A172 (cell line): ENCODE measurements at places on chromosomes 7 and 10.

DNA sequence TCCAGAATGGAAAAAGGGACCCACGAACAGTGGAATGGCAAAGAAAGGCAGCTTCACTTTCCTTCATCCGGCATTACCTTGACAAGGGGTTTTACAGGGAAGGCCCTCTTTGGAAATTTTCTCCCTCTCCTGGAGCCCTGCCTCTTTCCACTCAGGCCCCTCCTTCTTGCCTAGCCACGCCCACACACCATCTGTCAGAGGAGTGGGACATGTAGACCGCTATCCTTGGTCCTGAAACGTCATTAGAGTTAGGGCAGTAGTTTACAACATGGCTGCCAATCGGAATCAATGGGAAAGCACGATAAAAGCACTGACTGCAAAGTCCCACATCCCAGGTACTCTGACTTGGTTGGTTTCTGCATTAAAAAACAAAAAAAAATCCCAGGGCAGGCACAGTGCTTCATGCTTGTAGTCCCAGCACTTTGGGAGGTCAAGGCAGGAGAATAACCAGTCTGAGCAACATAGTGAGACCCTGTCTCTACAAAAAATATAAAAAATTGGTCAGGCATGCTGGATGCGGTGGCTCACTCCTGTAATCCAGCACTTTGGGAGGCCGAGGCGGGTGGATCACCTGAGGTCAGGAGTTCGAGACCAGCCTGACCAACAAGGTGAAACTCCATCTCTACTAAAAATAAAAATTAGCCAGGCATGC lies 96.4 kb downstream of the MARCHF5 start:
- peak; percentile 82 for DNase-seq

DNA sequence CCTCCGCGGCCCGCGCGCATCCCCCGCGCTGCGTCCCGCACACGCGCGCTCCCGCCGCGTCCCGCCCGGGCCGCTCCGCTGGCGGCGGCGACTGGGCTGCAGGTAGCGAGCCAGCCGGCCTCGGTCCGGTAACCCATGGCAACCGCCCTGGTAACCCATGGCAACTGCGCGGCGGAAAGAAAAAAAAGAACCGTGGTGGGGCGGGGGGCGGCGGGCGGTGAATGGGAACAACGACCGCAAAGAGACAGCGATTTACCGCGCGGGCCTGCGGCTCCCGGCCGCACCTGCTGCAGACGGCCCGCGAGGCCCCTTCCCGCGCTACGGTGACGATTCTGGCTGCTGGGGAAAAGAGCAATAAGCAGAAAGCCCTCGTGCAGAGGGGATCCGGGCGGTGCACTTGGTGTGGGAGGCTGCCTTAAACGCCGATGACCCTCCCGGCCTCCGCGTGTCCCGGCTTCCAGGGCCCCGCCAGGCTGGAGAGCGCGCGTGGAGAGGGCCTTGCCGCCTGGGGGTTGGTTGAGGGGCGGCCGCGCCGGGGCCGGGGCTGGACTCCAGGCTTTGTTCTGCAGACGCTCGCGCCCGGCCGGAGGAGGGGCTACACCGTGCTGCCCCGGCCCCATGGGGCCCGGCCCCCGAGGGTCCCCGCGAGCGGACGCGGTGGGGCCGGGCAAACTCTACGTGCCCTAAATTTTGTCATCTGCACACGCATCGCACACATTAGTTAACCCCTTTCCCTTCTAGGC lies 84.7 kb downstream of the SNX10 start:
- no peak for DNase-seq

- DNase-seq = no peak
Measured at GRCh38 chr10:106967452-106967851, 197.1 kb downstream of the SORCS1 start.

GRCh38 chr7:133919810-133920209 lies 207.3 kb upstream of the LRGUK start:
- no peak for DNase-seq

- no peak for DNase-seq
Measured at GRCh38 chr10:97517778-97518300, 19.1 kb downstream of the UBTD1 start.

GRCh38 chr7:44100458-44101302 lies 3.5 kb upstream of the AEBP1 start:
- DNase-seq = peak; percentile 62

GRCh38 chr7:1712907-1713501 lies 42.9 kb downstream of the ELFN1 start:
- no peak for DNase-seq

- DNase-seq = no peak
Measured at GRCh38 chr7:151013733-151014497, 10.4 kb downstream of the ATG9B start.

GRCh38 chr7:68420342-68421192 lies 1177.7 kb upstream of the AUTS2 start:
- no peak for DNase-seq

DNA sequence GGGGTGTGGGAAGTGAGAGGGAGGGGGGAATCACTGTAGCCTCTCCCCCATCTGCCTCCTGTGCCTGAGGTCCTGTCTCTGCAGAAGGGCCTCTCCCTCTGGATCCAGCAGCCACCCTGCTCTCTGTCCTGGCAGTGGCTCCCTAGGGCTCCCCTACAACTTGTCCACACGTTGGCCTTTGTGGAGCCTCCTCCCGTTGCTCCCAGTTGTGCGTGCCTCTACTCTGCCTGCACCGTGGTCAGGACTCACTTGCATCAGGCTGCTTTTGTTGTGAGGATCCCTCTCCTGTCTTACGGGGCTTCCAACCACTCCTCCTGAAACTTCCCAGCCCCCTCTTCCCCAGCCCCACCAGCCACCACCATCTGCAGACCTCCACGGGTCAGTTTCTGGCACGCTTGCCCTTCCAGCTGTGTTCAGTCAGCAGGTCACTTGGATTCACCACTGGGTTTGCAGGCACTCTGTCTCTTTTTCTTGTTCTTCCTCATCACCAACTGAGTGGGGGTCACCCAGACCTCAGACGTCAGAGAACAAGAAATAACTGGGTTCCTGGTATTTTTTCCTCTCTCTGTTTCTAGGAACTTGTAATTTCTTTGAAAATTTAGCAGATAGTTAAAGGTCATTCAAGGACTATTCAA lies 62.3 kb downstream of the RAMP3 start:
- DNase-seq = no peak

DNA sequence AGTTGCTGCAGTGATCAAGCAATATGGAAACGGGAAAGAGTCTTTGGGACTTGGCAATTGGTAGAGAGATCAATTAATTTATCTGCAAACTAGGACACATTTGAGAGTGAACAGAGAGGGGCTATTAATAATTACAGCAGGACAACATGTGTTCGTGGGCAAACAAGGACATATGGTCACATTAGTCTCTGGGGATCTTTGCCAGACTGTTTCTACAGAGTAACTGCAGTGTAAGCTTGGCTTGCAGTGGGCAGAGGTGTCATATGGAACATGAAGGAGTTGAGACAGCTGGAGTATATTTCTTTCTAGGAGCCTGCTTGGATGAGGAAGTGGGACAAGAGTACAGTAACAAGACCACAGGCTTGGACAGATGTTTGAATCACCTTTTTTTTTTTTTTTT lies 232.1 kb upstream of the LYZL1 start:
- no peak for DNase-seq

GRCh38 chr10:588246-589165 lies 101.0 kb downstream of the DIP2C start:
- no peak for DNase-seq

DNA sequence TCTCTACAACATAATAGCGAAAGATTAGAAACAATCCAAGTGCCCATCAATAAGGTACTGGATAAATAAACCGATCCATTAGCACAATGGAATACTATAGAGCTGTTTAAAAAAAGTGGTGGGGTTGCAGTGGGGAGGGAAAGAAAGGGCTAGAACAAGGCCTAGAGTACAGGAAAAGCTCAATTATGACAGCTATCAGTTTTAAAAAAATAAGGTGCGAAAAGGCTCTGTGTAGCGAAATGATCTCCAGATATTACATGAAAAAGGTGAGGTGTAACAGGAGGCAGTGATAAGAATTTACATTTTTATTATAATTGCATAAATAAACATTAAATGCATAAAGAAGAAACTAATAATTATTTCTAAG lies 30.8 kb downstream of the CYTH3 start:
- DNase-seq = no peak

- no peak for DNase-seq
Measured at GRCh38 chr7:128453836-128454804, 1.6 kb upstream of the HILPDA start.

DNA sequence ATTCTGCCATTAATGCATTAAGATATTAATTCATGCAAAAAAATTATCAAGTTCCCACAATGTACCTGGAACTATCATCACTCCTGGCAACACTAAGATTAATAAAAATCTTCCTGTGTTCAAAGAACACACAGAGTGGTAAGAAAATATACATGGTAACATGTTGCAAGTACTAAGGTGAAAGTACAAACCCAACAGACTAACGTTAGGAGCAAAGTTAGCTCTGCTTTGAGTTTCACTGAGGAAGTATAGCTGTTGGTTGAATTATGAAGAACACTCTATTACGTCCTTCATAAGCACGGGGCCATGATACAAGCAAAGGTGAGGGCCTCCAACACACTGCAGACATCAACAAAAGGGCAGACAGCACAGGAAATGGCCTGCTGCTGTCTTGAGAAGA lies 5.8 kb downstream of the ZNF33B start:
- DNase-seq = no peak

DNA sequence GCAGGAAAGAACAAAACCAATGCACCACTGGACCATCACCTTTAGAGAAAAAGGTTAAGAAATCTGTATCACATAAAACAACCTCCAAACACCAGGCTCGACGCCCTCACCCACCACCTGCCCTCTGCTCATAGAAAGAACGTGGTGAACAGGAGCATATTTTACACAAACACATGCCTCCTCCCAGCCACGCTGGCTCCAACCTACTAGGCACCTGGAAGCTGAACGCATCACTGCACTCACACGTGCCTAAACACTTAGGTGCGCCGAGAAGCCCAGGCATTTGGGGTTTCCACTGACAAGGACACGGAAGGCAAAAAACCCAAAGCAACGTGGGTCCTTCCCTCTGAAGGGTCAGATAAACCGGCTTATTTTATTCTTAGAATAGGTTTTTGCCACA lies 56.0 kb downstream of the PTPRN2 start:
- no peak for DNase-seq
